ENCODE measurements at places on chromosomes 5 and 9. TPM values are rescaled to one million over a fixed set of nuclear protein-coding genes. Genes with fewer than 3 reads are reported as not detected.

- DNase-seq, result peak; percentile 52
Measured at GRCh38 chr9:2622461-2623287, 1.1 kb downstream of the VLDLR start.

GRCh38 chr9:14752271-14752670 is 29.7 kb upstream of the CER1 start:
- DNase-seq, result no peak

- no peak for DNase-seq
Measured at GRCh38 chr9:110189559-110190320, 18.2 kb downstream of the C9orf152 start.

DNA sequence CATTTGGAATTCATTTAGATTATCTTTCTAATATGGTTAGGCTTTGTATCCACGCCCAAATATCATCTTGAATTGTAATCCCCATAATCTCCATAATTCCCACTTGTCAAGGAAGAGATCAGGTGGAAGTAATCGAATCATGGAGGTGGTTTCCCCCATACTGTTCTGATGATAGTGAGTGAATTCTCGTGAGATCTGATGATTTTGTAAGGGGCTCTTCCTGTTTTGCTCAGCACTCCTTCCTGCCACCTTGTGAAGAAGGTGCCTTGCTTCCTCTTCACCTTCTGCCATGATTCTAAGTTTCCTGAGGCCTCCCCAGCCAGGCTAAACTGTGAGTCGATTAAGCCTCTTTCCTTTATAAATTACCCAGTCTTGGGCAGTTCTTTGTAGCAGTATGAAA is 527.5 kb upstream of the ARRDC3 start:
- no peak for DNase-seq

- DNase-seq, result no peak
Measured at GRCh38 chr5:8845296-8845695, 700.6 kb downstream of the SEMA5A start.

- DNase-seq, result no peak
Measured at GRCh38 chr5:68679041-68679440, 414.8 kb upstream of the SLC30A5 start.

- no peak for DNase-seq
Measured at GRCh38 chr5:131671409-131671808, 36.4 kb upstream of the RAPGEF6 start.

DNA sequence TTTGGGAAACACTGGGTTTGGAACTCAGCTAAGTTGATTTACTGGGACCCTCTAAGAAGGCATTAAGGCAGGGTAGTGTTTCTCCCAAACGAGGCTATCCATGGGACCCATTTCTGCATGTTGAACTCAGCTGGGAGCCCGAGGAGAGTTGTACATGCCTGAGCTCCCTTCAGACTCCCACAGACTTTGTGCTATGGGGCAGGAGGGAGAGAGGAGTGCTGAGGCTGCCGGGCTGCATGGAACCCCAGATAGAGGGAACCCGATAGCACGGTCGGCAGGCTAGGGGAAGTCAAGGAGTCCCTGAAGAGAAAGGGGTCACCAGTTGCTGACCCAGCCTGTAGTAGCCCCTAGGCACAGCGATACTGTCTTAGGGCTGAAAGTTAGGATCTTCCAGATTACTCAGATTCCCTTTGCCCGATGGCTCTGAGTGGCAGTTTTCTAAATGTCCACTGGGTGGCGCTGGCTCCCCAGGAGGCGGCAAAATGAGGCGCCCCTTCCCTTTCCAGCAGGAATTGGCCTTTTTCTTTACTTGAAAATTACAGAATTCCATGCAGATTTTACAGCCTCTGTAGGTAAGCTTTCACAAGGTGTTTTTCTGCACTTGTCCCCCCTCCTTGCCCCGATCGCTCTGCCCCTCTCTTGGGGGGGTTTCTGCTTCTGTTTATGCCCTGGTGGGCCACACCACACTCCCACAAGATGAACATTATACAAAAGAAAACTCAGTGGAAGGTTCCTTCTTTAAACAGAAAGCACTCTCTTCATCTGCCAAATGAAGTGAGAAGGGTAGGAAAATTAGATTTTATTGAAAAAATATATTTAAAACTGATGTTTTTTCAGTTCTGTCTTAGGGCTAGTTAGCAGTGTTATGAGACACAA is 17.8 kb downstream of the NANS start:
- peak; percentile 35 for DNase-seq

DNA sequence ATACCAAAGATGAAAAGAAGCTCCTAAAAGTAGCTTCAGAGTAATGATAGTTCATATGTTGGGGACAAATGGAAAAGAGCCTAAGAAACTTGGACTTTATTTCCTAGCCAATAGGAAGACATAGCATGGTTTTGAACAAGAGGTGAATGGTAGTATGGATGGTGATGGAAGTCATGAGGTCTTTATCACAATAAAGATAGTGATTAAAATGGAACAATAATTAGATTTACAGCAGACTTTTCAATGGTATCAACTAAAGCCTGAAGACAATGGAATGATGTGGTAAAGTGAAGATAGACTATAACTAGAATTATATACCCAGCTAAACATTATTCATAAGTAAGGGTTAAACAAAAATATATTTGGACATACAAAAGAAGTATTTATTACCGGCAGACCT is 131.2 kb downstream of the RAB3C start:
- no peak for DNase-seq

- DNase-seq, result no peak
Measured at GRCh38 chr5:88769165-88769564, 113.8 kb downstream of the MEF2C start.

DNA sequence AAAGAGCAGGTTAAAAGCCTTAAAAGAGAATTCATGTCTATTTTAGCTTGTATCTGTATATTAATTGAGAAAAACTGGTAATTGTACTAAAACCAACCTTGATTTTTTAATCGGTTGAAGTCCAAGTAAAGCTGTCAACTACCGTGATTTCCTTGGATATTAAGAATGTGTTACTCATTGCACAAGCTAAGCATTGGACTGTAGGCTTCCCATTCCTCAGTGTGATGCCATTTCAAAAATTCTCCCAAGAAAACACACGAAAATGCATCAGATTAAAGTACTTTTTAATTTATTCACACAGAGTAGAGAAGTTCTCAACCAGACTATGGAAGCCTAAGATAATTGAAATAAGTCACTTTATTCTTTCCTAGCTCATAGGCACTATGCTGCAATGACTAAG is 761.4 kb upstream of the TYRP1 start:
- no peak for DNase-seq

- no peak for DNase-seq
Measured at GRCh38 chr9:3528451-3528850, 2.6 kb upstream of the RFX3 start.

GRCh38 chr5:61339764-61340163 is 7.7 kb downstream of the ZSWIM6 start:
- no peak for DNase-seq

DNA sequence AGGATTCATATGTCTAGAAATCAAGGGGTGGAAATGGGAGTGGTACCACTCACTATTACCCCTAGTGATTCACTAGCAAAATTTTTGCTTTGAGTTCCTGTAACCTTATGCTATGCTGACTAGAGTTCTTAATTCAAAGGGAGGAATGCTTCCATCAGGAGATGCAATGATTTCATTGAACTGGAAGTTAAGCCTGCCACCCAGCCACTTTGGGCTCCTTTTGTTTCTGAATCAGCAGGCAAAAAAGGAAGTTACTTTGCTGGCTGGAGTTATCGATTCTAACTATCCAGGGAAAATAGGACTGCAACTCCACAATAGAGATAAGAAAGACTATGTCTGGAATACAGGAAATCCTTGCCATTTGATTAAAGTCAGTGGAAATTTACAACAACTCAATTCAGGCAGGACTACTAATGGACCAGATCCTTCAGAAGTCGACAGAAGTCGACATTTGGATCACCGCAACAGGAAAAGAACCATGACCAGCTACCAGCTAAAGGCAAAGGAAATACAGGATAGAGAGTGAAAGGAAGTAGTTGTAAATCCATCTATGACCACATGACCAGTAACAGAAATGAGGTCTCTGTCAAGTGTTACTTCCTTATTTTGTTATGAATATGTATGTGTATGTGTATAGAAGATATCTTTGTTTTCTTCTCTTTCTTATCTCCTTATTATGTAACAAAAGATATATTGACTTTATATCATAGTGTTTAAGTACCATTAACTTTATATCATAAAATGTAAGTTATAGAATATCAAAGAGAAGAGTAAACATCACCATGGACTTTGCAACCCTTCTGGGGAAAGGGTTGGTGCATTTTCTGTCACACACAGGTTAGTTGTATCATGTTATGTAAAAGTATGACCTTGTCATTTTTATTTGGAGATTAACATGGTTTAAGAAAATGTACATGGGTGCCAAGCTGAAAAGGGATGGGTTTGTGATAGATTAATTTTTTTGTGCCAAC is 198.7 kb upstream of the HAPLN1 start:
- DNase-seq, result no peak

- no peak for DNase-seq
Measured at GRCh38 chr9:2755285-2755684, 38.0 kb downstream of the KCNV2 start.

GRCh38 chr5:947626-948471 is 55.2 kb downstream of the TRIP13 start:
- DNase-seq, result no peak

- DNase-seq, result no peak
Measured at GRCh38 chr5:88813244-88813643, 69.7 kb downstream of the MEF2C start.

DNA sequence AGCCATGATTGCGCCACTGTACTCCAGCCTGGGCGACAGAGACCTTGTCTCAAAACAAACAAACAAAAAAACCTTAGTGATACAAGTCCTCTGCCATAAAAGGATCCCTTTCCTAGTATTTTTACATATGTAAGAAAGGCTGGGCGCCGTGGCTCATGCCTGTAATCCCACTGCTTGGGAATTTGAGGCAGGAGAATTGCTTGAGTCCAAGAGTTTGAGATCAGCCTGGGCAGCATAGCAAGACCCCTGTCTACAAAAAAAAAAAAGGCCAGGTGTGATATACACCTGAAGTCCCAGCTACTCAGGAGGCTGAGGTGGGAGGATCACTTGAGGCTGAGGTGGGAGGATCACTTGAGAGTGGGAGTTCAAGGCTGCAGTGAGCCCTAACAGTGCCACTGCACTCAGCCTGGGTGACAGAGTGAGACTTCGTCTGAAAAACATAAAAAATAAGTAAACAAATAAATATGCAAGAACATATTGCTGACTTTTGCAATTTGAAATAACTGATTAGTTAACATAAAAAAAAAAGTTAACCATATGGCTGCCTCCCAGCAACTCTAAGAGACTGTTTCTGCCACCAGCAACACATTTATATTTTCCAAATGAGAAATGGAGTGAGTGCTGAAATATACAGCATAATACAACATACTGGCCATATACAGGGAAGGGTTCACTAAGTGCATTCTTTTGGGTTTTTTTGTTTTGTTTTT is 6.9 kb downstream of the ZNF367 start:
- no peak for DNase-seq

DNA sequence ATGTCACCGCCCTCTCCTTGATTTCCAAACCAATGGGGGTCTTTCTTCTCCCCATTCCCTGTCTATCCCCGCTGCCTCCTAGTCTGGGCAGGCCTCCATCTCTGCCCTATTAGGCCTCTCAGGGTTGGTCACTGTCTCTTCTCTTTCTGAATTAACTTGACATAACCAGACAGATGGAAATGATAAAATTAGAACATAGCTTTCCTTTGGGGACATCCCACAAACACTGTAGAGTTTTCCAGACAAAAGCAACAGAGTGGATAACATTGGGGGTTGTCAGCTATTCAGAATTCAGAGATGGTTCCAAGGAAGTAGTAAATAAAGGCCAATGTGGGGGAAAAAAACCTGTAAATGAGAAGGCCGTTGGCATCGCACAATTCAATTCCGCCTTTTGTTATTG is 24.7 kb downstream of the LHX6 start:
- DNase-seq, result no peak

GRCh38 chr5:105392710-105393149 is 1830.1 kb upstream of the NUDT12 start:
- DNase-seq, result no peak

- no peak for DNase-seq
Measured at GRCh38 chr9:90100014-90100413, 495.2 kb downstream of the GADD45G start.

- DNase-seq, result no peak
Measured at GRCh38 chr5:114101153-114101552, 260.7 kb upstream of the KCNN2 start.

The SLC25A2 gene
- polyA plus RNA-seq, result not detected

The PDE6A gene
- 0.09 TPM for polyA plus RNA-seq

The LIX1 gene
- 3.4 TPM for polyA plus RNA-seq

The SYNPO gene
- 106 TPM for polyA plus RNA-seq

The SPINK13 gene
- not detected for polyA plus RNA-seq

The ORM2 gene
- polyA plus RNA-seq, result not detected

The SMIM33 gene
- polyA plus RNA-seq, result not detected

The ANXA6 gene
- polyA plus RNA-seq, result 151 TPM

The EQTN gene
- polyA plus RNA-seq, result not detected

The WDR38 gene
- polyA plus RNA-seq, result 0.37 TPM

The SNCAIP gene
- 29.4 TPM for polyA plus RNA-seq

Measured in right renal pelvis (tissue), 4 donors.